ENCODE measurements at places on chromosomes 16 and 17.

DNA sequence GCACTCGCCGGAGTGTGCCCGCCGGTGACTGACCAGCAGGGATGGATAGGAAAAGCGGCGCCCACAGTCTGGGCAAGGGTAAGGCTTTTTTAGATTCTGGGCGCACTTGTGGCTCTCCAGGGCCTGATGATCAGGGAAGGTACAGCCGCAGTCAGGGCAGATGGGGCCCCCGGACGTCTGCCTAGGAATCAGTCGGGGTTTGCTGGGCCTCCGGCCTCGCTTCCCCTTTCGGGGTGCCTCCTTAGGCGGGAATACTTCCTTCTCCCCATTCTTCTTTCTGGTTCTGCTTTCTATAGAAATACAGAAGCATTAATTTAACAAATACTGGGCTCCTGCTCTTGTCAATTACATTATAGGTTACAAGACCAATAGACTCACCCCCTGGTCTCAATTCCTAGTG, 5.0 kb downstream of the ZNF689 start:
- no peak for DNase-seq

GRCh38 chr17:18315562-18315922, 449 bp downstream of the SMCR8 start:
- no peak for DNase-seq

DNA sequence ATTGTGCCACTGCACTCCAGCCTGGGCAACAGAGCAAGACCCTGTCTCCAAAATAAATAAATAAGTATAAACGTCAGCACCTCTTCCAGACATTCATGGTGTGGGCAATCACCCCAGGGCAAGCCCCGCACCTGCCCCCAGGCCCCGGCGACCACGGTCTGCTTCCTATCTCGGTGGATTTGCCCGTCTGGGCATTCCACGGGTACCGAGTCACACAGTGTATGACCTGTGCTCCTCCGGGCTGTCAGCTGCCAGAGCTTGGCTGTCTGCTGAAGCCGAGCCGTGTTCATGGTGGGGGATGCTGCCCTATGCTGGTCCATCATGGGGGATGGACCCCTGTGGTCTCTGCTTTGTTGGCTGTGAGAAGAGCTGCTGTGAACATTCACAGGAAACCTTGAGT, 15.4 kb downstream of the CYBC1 start:
- DNase-seq: no peak

DNA sequence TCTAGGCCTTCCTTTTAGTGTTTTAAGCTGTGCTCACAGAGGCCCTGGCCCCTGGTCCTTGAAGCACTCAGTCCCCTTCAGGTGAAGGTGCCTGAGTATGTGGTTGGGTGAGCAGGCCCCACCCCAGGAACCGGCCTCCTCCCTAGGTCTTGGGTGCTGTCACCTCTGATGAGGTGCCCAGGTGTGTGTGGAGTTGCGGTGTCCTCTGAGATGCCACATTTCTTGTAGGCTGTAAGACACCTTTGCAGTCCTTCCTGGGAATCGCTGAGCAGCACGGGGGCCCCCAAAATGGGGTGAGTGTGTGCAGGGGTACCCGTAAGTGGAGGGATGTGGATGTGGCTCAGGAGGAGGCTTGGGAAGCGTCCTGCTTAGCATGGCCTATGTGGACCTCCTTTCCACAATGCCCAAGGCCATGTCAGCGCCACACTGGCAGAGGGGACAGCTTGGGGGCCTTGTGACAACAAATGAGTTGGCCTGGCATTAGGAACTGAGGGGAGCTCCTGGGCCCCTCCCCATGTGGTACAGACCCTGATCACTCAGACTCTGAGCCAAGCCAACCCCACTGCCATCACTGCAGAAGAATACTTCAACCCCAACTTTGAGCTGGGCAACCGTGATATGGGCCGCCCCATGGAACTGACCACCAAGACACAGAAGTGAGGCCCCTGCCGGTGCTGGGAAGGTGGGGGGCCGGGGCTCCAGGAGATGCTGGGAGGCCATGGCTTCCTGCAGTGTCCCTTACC, 11.2 kb downstream of the CORO6 start:
- no peak for DNase-seq

DNA sequence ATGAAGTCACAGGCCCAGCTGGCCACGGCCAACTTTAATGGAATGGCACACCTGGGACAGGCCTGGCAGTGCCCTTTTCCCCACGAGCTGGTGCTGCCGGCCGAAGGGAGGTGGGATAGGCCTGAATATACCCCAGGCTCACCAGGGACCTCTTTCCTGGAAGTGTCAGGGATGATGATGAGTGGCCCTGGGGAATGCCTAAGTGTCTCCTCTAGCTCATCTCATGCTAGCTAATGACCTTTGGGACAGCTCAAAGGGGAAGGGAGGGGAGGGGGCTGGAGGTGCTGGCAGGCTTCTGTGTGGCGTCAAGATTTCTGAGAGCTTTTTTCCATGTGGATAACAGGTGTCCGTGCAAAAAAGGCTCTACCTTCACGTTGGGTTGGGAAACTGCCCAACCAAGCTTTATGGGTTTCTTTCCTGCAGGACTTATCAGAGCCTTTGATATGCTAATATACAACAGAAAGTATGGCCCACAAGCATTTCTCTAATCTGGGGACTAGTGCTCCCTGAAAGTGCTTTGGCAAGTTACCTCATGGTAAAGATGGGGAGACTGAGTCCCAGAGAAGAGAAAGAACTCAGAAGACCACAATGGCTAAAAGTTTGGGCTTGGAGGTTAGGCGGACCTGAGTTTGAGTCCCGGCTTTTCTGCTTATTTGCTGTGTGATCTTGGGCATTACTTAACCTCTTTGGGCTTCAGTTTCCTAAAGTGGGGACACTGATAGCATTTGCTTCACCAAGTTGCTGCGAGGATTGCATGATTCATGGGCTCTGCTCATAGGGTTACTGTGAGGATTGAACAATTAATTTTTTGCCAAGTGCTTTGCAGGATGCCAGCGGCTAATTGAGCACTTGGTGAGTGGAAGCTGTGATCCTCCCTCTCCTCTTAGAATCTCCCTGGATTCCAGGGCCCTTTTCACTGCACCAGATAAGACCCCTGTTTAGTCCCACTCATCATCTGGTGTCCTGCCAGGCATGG, 14.0 kb downstream of the ADGRG1 start:
- DNase-seq: no peak

DNA sequence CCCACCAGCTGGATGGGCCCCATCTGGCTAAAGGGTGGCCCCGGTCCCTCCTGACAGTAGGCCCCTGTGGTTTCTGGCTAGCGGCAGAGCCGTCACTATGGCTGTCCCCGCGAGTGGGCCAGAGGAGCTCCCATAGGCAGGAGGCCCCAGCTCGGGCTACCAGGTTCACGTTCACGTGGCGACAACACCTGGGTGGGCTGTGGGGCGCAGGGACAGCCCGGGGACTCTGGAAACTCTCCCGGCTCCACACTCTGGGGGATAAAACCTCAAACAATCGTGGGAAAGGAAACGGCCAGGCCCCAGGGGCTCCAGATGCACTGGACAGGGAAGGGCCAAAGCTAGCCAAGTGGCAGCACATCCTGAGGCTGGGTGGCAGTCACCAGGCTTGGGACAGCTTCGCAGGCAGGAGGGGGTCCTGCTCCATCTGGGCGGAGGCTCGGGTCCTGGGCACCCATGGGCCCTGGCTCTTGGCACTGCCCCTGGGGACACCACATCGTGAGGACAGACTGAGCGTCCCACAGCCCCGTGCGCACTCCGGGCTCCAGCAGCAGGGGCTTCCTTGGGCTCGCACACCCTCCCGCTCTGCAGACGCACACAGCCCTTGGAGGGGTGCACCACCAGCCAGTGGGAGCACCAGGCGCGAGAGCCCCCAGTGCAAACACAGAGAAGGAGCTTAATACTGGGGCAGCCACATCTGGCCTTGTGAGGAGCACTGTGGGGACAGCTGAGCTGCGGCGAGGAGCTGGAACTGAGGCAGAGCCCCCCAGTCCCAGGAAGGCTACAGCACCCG, 4.4 kb downstream of the RNF166 start:
- no peak for DNase-seq

GRCh38 chr16:68481636-68482035, 33.3 kb upstream of the SMPD3 start:
- DNase-seq: no peak

DNA sequence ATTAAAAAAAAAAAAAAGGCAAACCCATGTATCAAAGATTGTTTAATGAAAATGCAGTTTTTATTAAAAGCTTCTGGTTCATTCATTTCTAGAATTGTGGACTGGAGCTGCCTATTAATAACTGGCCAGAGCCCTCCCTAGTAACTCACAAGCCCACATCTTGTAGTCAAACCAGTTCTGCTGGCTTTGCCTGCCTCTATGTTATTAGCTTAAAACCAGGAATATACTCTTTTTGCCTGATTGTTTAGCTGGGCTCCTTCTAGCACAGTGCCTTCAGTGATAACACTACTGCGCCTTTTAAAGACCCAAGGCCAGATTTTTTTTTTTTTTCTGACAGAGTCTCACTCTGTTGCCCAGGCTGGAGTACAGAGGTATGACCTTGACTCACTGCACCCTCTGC, 26.0 kb downstream of the TAC4 start:
- DNase-seq: no peak

DNA sequence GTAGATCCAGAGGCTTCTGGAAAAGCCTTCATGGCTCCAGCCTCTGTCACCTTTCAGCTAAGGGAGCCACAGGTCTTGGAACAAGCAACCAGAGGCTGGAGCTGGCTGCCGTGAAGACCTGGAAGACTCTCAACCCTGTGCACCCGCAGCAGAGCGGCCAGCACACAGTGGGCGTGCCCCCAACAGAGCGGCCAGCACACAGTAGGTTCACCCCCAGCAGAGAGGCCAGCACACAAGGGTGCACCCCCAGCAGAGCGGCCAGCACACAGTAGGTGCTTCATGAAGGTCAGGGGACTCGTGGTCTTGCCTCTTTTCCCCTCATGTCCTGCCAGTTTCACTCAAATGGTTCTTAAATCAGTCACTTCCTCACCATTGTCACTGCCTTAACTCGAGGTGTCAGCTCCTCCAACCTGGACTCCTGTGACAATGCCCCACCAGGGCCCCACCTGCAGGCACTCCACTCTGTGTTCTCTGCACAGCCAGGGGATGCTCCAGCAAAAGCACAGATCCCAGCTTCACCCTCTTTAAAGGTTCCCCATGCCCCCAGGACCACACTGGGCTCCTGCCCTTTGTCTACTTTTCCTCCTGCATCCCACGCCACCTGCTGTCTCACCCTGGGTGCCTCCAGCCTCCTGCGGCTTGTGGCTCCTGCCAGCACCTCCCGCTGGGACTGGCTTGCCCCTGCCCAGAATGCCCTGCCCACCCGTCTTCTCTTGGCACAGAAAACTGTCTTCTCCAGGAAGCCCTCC, 42.4 kb upstream of the DOC2B start:
- DNase-seq: no peak

GRCh38 chr17:5883775-5884665, 186.2 kb upstream of the WSCD1 start:
- DNase-seq: no peak

GRCh38 chr17:39618956-39619785, 7.6 kb upstream of the PPP1R1B start:
- no peak for DNase-seq

DNA sequence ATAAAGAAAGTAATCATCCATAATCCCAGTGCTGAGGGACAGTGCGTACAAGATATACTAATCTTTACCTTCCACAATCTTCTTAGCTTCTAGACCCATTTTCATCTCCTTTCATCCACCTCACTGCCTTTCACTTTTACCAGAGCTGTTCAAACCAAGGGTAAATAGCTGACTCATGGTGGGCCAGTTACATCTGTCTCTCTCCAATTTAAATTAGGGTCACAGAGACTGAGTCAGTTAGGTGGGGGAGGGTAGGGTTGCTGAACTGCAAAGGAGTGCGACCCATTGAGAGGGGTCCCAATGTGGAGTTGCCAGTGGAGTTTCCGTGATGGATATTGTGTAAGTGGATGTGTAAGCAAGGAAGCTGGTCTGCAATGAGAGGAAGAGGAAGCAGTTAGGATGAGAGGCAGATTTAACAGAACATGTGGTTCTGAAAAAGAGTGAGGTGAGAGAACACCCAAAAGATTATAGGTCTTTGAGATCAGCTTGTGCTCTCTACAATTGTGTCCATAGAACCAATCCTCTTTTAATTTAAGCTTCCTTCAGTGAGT, 83.5 kb downstream of the GP2 start:
- DNase-seq: no peak

- DNase-seq: no peak
Measured at GRCh38 chr17:64158831-64159590, 29.1 kb upstream of the ERN1 start.

- peak; percentile 45 for DNase-seq
Measured at GRCh38 chr16:85652431-85653221, 36.1 kb downstream of the GINS2 start.

DNA sequence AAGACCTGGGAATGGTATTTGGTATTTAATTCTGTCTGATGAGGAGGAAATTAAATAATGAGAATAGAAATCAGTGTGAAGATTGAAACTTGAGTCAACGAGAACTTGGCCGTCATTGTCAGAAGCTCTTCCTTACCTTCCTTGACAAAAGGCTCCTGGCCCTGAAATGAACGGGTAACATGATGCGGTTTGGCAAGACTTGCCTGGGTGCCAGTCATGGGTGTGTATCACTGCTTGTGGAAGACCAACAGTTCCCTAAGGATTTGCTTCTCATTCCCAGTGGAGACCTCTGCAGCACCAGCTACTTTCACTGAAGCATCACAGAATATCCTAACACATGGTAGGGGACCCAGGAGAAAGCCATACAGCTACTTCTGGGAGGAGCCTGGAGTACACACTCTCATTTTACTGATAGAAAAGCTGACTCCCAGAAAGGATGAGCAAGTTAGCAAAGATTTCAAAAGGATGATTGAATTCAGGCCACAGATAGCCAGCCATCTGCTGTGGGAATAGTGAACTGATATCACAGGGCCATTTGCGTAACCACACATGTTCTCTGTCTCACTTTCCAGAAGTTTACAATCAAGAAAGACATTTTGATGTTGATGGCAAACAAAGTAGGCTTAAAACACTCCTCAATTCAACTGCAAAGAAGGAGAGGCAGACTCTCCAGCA, 258.1 kb upstream of the SALL1 start:
- DNase-seq: no peak

GRCh38 chr16:31333686-31334649, 21.0 kb upstream of the ITGAX start:
- no peak for DNase-seq

DNA sequence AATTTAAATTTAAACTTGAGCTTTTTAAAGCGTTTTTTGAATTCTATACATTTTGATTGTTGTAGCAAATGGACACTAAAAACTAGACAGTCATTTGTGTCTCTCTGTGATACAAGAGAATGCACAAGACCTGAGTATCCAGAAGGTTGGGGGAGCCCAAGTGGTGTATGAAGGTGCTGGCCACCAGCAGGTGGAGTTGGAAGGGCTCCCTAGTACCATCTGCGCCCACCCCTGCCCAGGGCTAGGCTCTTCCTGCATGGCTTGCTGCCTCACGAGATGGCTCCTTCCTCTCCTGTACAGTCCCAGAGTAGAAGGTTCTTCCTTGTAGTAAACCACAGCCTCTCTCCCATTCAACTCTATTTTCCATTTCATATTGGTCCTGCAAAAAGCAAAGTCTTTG, 17.0 kb downstream of the GID4 start:
- DNase-seq: no peak

All from amygdala (tissue), 56 donors.